ENCODE measurements at places on chromosomes 4 and X.

GRCh38 chr4:67933755-67934154 lies 29.5 kb downstream of the TMPRSS11A start:
- no peak for DNase-seq

DNA sequence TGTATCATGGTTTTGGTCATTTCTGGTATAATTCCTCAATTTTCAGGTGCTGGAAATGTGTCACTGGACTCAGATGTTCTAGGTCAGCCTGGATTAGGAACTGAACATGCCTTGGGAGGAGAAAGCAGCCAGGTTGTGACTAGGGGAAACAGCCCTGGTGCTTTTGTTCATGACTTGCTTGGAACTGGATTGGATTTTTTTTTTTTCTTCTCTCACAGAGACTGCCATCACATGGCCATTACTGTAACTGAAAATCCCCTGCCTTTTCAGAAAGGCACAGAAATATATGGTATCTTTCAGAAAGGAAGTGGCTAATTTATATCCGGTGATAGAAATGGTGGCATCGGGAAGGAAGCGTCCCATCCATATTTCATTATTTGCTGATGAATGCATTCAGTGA lies 34.6 kb downstream of the SEPTIN11 start:
- DNase-seq = no peak

DNA sequence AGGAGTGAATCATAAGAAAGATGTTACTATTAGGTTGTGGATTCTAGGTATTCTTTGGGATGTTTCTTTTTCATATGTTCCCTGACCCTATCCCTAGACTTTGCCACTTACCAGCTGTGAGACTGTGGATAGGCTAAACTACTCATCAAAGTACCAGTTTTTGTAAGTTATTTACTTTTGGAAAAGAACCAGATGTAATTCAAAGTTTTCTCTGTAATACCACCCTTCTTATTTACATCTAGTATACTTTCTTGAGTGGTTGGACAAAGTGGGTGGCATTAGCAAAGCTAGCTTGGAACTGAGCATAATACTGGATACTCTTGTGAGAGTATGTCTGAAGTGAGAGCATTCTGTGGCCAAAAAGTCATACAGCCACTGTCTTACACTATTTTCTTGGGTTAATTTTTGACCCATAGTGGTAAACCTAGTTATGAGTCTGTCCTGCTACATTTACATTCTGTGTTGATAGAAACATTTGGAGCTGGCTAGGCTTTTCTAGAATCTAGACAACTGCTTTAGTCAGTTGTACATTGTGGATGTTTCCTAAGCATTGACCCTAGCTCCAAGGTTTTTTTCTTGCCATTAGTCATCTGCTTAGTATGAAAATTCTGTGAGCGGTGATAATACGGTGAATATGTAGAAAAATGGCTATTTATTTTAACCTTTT lies 41.7 kb downstream of the KDM6A start:
- DNase-seq = no peak

GRCh38 chrX:54842607-54843006 lies 35.1 kb downstream of the MAGED2 start:
- no peak for DNase-seq

DNA sequence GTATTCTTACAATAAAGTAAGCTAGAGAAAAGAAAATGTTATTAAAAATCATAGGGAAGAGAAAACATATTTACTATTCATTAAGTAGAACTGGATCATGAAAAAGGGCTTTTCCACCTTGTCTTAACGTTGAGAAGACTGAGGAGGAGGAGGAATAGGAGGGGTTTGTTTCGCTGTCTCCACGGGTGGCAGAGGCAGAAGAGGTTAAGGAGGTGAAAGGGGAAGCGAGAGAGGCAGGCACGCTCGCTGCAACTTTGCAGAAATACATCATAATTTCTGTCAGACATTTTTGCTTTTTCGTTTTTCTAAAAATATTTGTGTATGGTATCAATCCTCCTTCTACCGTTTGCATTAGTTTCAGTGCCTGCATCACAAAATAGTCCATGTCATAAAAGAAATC lies 2375.1 kb upstream of the AGA start:
- DNase-seq = no peak

DNA sequence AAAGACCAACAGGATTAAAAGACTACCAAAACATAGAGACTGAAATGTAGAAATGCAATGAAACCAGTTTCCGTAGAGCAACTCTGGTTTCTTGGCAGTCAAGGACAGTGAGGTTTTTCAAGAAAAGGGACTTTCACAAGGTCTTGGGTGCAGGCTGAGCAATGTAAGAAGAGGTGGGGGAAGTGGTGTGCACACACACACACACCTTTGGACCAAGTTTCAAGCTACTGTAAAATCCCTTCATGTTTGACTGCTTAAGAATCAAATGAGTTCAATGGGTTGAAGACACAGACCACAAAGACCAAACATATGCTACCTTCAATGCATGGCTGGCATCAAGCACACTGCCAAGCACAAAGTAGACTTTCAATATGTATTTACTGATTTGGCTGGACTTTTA lies 17.8 kb upstream of the MCF2 start:
- no peak for DNase-seq

GRCh38 chr4:91319556-91320268 lies 984.1 kb upstream of the GRID2 start:
- no peak for DNase-seq

- DNase-seq = no peak
Measured at GRCh38 chrX:131837325-131837724, 185.8 kb upstream of the STK26 start.

DNA sequence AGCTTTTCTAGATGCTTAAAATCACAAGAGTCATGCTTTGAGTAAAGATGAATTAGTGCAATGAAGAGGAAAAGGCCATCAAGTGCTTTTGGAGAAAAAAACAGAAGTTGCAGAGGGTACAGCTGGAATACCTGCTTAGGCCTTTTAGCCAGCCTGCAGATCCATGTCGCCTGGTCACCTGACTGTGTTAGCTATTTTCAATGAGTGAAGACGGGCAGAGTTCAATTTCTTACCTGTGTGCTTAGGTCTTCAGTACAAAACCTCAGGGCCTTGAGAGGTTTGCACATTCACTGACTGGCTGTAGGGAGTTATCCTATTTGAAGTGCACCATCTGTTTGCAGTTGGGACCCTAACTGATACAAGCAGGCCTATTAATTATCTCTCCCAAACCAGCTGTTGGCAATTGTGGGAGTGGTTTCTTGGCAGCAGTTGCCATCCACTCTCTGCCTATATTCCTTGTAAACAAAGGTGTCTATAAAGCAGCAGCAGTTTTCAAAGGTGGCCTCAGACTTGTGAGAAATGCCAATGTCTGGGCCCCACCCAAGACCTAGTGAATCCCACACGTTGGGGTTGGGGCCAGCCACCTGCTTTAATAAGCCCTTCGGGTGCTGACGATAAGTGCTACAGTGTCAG lies 16.3 kb upstream of the FAT1 start:
- DNase-seq = no peak

DNA sequence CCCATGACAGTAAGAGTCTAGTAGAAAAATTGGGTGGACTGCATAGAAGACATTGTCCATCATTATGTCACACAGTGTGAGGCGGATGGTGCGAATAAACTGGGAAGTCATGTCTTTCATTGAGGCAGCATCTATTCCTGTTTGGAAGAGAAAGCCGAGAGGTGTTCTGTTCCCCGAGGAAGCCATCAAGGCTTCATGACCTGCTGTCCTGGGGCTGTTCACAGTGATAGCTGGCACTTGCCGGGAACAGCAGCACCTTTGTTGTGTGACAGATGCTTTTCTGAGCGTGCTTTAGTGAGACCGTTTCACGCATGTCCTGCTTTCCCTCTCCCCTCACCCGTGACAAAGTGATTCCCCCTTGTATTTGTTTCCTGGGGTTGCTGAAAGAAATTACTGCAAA lies 20.3 kb downstream of the RGS12 start:
- no peak for DNase-seq

GRCh38 chr4:53782458-53782845 lies 191.2 kb upstream of the LNX1 start:
- DNase-seq = no peak

DNA sequence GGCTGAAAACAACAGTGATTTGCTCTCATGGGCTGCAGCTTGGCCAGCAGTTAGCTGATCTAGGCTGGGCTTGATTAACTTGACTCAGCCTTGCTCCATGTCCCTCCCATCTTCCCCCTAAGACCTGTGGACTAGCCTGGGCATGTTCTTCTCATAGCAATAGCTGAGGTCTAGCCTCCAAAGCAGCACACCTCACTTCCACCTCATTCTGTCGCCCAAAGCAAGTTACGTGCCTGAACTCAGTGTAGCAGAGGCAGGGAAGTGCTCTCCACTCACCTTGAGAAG lies 62.2 kb downstream of the EVC start:
- no peak for DNase-seq

- no peak for DNase-seq
Measured at GRCh38 chrX:73940893-73941470, 363.0 kb upstream of the ZCCHC13 start.

All from stimulated activated CD8-positive, alpha-beta memory T cell treated with anti-CD3 and anti-CD28 coated beads, Interleukin-2, amount 100 ng/mL, for 1 hour (primary cell).